ENCODE measurements at places on chromosomes 1 and 21.

GRCh38 chr1:197510691-197511378 lies 242.8 kb downstream of the CRB1 start:
- no peak for DNase-seq

GRCh38 chr1:27569088-27569460 lies 34.9 kb downstream of the AHDC1 start:
- DNase-seq = peak; percentile 40

DNA sequence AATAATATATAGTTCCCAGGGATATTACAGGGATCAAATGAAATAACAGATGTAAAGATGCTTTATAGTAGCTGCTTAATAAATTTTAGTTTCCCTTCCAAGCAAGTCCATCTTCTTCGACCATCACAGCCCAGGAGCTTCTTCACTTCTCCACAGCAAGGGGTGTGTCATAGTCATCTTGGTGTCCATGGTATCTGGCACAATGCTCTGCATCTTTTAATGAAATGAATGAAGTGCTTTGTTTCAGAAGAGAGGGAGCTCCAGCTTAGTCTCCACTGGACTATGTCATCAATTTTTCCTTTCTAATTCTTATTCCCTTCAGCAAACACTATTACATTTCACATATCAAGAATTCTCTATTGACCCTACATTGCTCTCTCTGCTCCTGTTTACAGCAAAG lies 4.9 kb upstream of the MACF1 start:
- DNase-seq = no peak

DNA sequence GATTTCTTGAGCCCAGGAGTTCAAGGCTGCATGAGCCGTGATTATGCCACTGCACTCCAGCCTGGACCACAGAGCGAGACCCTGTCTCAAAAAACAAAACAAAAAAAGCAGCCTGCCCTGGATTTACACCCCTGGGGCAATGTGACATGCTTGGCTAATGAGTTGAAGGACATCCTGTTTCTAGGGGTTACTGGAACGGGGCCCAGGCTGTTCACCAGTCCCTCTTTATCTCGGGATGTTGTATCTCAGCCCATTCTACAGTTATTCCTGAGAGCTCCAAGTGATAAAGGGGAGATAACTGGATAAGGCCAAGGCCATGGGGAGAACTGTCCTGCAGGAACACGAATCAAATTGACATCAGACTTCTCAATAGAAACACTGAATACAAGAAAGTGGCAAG lies 21.7 kb upstream of the S100A2 start:
- peak; percentile 14 for DNase-seq

DNA sequence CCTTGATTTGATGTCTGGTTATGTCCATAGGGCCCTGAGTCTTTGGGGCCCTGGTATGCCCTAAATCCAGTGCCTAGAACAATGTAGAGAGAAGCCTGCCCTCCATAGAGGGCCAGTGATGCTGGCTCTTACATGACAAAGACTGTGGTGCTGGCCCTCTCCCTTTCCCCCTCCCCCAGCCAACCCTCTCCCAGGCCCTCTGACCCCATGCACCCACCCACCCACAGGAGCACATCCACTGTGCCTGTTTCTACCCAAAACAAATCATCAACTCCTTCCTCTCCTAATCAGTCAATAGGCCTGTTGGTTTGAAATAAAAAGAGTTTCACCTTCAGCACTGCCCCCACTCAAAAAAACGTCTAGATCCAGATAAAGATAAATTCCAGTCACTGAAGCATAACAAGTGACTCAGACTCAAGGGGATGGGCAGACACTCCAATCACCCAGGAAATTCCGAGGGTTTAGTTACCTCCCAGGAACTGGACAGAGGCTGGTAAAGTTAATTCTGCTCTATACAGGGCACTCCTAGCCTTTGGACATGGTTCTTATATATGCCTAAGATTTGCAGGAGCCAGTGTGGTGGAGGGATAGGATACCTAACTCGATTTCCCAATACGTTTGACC lies 144.8 kb upstream of the VANGL1 start:
- no peak for DNase-seq

GRCh38 chr1:159753386-159753785 lies 27.4 kb upstream of the DUSP23 start:
- DNase-seq = no peak

DNA sequence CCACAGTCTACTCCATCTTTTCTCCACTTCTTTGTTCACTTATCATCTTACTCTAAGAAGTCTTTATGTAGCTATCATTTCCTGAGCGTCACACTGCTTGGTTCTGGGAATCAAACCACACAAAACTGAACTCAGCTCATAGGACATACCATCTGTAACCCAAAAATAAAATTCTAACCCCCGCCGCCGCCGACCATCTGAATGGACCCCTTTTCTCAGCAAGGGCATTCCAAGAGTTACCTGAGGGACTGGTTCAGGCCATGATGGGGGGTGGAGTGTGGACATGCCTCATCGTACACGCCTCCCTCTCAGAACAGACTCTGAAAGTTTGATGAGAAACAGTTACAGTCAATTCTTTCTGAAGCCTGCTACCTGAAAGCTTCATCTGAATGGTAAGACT lies 12.6 kb upstream of the CHI3L2 start:
- no peak for DNase-seq

GRCh38 chr21:42942244-42942643 lies 16.8 kb upstream of the ERVH48-1 start:
- DNase-seq = no peak

DNA sequence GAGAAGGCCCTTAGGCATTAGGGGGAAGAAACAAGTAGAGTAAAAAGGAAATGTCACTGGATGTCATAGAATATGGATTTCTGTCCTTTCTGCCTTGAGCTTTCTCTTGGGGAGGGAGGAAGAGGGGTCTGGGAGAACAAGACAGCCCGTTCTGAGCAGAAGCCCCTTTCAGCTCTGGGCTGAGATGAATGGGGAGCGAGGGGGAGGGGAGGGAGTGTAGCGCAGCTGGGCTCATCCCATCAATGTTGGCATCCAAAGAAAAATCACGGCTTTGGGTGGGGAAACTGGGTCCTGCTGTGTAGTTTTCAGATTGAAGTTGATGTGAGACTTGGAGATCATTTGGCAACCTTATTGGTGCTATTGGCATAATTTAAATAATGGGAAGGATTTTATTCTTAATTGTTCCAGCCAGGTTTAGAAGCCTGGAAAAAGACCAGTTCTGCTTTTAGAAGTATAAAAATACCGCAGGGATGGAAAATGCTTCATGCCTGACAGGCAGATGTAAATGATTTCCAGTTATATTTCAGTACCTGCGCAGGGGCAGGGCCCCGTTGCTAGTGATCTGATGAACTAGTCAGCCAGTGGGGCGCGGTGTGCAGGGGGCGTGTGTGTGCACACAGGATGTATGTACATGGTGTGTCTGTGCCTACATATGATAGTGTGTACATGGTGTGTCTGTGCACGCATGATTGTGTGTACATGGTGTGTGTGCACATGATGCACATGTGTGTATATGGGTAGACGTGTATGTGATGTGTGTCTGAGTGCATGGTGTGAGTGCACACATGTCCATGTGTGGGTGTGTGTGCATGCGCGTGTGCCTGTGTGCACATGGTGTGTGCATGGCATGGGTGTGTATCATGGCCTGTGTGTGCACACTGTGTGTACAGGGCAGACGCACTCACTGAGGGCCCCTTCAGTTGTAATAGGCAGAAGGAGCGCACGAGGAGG lies 36.0 kb downstream of the ABCG1 start:
- DNase-seq = no peak

DNA sequence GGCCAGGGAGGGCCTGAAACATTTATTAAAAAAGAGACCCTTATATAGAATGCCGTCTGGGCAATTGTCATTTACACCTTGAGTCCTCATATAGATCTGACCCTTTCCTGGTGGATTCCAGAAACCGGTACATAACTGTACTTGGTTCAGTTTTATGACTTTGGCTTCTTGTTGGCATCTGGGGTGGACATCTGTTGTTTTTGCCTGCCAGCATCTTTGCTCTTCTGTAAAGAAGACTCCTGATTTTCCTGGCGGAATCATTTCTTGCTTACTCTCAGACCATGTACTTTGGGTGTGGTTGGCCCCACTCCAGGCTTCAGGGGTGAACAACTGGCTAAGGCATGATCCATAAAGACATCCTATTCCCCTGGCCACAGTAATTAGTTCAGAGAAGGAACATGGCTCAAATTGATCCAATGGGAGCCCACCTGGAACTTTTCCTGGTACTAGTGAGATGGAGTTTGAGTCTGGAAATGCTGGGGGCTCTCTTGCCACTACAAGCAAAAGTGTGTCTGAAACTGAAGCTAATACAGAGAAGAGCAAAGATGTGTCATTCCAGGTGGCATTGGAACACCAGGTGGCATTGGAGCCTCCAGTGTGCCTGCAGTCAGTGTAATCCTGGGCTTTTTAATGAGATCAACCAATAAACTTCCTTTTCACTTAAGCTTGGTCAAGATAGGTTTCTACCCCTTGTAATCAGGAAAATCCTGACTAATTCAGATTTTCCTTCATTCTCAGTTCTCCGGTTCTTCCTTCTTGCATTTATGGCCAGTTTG lies 332.5 kb upstream of the CAMK1G start:
- DNase-seq = peak; percentile 40

GRCh38 chr21:46055863-46056281 lies 42.0 kb upstream of the COL6A2 start:
- DNase-seq = no peak

GRCh38 chr1:244957122-244957521 lies 92.8 kb upstream of the HNRNPU start:
- DNase-seq = no peak

DNA sequence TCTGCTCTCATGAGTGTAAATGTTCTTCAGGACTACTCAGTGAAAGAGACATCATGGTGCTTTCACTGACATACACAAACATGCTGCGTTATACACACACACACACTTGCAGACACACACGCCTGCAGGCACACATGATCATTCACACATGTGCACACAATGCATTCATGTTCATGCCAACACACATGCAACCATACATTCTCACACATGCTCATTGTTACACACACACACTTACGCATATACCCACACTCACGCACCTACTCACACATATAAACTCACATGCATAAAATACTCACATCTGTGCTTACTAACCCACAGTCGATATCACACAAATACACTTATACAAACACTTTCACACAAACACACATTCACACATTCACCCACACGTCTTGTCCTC lies 241.6 kb downstream of the LMX1A start:
- no peak for DNase-seq

- peak; percentile 95 for DNase-seq
These were observed 36.8 kb downstream of the RAB3GAP2 start for GRCh38 chr1:220235462-220235861.

GRCh38 chr1:234704106-234704887 lies 94.3 kb upstream of the IRF2BP2 start:
- no peak for DNase-seq

DNA sequence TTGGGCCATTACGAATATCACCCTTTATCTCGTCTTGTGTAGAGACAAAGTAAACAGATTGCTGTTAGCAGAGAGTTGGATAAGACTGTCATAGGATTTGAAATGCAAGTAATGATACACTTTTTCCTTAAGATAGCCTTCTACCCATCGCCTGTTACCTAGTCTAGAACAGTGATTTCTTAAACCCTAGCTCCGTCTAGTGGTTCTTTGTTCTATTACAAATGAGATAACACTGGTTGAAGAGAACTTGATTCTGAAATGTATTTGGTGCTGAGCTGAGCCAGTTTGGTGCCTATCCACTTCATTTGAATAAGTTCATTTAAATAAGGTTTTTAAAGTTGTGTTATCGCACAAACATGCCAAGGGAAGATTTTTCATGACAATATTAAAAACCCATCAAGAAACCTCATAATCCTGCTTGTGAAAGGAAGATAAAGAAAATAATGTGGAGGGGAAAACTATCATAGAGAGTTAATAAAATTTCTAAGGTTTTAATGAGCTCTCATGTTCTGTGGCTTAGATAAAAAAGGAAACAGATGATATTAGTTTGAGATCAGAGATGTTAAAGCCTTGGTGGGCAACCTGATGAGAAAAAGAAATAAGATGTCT lies 1.5 kb upstream of the KCNH1 start:
- peak; percentile 70 for DNase-seq
